ENCODE measurements at places on chromosomes 7 and 10.
A peak's percentile ranks its signal among the peaks of the same experiment; 100 is the strongest.

GRCh38 chr7:108282427-108282996 lies 152.4 kb upstream of the LAMB4 start:
- DNase-seq, result peak; percentile 77
- H3K27me3 ChIP-seq, result no peaks in the 10 kb centered on the region

DNA sequence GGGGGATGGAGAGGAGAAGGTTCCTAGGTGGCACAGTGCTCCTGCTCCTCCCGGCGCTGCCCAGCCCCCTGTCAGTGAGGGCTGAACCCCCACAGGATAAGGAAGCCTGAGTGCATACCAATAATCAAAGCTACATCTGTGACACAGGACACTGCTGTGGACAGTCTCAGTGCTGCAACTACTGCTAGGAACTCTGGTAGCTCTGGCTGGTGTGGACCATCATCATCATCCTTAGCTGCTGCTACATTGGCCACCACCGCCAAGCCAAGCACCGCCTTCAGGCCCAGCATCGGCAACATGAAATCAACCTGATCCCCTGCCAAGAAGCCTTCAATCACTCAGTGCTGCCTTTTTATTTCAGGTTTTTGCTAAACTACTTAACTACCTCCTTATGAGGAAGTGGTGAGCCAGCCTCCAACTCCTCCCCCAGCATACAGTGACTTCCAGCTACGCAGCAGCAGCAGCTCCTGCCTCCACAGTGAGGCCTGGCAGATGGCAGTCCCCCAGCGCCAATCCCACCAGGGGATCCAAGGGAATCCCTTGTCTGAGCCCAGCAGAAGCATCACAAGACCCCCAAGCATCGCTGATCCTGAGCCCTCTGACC lies 32.1 kb upstream of the SLC26A4 start:
- no peak for DNase-seq
- no peak overlapping the region for H3K27ac ChIP-seq
- H3K36me3 ChIP-seq, result no peaks in the 10 kb centered on the region
- no peak overlapping the region for H3K4me3 ChIP-seq

DNA sequence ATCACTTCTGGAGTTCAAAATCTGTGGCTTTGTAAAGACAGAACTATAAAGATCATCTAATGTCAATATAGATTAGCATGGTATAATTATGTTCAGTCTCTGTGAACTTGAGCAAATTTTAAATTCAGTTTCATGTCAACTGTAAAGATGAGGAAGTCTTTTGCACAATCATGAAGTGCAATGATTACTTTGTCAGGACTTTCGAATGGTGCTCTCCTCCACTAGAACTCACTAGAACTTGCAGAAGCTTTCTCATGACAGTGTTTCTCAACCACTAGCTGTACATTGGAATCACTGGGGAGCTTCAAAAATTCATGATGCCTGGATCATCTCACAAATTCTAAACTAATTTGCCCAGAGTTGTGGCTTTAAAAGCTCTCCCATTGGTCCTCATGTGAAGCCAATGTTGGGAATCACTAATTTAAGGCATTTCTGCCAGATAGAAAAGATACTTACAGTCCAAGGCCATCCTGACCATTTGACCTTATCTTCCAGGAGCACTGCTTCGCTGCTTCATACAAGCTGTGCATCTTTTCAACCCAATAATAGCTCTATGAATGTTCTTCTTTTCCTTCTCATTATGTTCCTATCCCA lies 12.9 kb downstream of the OR2AE1 start:
- H3K27me3 ChIP-seq, result peaks cover 4% of the 10 kb centered on the region
- no peaks in the 10 kb centered on the region for H3K4me1 ChIP-seq
- H3K27ac ChIP-seq, result no peak overlapping the region

DNA sequence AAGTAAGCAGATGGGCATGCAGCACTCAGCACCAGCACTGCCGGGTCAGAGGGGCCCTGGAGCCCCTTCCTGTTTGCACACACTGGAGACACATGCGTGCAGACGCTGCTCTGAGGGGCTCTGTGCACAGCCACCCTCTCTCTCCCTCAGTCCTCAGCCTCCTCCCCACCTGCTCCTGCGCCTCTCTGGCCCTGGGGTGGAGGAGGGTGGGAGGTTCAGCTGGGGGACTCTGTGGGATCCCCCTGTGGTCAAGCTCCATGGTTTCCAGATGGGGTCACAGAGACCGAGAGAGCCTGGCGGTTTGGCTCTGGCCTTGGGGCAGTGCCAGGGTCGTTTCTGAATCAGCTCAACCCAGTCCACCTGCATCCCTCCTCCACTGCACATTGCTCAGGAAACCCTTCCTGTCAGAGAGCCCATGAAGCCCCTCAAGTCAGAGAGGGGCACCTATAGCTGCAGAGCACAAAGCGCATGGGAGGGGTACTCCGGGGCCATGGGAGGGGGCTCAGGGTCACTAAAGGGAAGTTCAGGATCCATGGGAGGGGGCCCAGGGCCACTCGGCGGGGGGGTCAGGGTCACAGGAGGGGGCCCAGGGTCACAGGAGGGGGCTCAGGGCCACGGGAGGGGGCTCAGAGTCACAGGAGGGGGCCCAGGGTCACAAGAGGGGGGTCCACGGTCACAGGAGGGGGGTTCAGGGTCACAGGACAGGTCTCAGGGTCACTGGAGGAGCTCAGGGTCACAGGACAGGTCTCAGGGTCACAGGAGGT lies 161.7 kb downstream of the ADARB2 start:
- no peaks in the 10 kb centered on the region for H3K36me3 ChIP-seq
- no peak for DNase-seq
- no peak overlapping the region for H3K27ac ChIP-seq
- no peak overlapping the region for H3K4me3 ChIP-seq

DNA sequence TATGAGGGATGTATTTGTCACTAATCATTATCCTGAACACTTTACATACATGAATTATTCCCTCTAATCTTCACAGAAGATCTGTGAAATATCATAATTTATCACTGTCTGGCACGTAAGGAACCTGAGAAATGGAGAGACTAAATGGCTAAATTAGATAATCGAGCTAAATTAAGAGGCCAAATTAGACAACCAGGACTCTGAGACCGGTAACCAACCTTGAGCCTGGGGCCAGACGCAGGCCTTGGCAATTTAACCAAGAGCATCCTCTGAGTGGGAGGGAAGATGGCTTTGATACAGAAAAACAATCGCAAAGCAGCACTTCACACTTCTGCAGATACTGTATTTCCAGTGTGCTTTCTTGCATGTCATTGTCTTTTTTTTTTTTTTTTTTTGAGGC lies 21.4 kb downstream of the SVOPL start:
- H3K27me3 ChIP-seq, result no peaks in the 10 kb centered on the region
- DNase-seq, result no peak
- no peak overlapping the region for H3K4me3 ChIP-seq
- no peak overlapping the region for H3K27ac ChIP-seq

Data from endothelial cell of umbilical vein (primary cell).